ENCODE measurements at places on chromosomes 2 and 18.
A peak's percentile ranks its signal among the peaks of the same experiment; 100 is the strongest.

DNA sequence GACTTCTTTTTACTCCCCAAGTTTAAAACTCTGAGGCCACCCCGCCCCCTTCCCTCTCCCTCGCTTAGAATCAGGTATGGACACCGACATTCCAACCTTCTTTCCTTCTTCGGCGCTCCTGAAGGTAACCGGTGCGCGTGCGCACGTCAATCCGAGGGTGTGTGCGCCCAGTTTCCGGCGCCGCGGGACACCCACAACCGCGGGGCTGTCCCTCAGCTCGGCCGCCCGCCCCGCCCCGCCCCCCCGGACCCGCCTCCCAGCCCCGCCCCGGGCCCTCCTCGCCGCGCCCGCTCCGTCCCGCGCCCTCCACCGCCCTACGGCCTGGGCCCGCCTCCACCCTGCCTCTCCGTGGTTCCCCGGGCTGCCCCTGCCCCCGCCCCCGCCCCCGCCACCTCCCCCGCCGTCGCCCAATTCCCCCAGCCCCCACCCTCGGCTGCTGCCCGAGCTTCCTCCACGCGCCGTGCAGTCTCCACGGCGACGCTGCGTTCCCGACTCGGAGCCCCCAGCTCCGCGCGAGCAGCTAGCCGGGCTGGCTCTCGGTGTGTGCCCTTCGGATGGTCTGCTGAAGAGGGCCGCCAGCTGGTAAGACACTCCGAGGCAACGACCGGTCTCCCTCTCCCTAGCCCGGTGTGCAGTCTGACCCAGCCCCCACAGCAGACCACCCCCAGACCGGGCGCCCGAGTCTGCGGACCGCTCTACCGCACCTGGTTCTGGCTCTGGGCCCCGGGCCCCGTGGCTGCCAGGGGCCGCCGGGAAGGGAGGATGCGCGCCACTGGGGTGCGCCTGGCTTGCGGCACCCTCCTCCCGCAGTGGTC is 635 bp downstream of the ERICH2 start:
- peak; percentile 79 for DNase-seq

GRCh38 chr2:108315444-108315934 is 26.8 kb downstream of the SULT1C2 start:
- DNase-seq, result no peak

DNA sequence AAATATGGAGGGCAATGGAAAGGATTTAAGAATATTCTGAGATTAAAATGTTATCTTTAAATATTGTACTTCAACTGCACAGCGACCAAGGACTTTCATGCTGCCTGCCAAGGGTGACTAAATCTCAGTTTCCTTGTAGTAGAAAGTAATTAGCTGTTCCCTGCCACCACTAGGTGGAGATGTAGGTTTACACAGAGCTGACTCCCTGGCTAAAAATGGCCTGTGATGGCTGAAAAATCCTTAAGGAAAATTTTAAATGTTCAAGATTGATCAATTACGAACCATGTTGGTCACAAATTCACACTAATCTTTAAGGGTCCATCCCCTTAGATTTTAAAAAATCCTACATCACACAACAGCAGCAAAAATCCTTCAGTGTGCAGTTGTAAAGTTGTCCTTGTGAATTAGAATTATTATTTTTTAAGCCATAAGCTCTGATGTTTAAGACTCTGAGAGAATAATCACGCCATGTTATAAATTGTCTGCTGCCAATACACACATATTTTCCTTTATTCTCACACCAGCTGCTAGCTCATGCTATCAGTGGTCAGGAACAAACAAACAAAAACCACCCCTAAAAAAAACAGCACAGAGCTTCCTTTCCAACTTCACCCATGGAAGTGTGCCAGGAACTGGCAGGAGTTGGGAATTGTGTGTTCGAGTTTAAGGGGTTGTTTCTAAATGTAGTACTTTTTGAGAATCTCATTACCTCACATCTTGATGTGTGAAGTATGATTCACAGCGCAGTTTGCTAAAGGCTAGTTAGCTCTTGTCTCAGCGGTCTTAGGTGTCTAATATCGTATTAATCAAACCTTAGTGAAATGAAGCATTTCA is 399.8 kb downstream of the TMEM182 start:
- peak; percentile 40 for DNase-seq

DNA sequence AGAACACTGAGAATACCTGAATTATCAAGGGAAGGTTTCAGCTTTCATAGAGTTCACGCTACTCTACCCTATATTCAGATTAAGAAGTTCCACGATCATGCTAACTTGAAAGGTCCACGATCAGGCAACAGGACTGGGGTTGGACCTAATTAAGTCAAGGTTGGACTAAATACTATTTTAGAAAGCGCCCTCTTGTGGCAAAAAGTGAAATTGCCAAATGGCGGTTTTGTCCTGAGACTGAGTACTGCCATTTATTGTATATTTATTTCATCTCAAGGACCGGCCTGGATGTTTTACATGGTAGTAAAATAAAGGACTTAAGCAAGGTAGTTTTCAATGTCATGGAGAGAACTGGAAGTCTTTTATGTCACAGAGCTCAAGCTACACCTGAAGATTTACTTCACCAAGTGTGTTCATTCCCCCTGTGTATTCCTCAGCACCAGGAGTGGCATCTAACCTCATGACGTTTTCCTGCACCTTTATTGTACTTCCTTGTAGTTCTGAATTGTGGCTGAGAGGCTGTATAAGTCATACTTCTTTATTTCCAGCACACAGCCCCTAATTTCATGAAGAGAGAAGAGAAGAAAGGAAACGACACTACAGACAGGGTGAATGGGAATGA is 56.8 kb downstream of the SRD5A2 start:
- DNase-seq, result peak; percentile 69

DNA sequence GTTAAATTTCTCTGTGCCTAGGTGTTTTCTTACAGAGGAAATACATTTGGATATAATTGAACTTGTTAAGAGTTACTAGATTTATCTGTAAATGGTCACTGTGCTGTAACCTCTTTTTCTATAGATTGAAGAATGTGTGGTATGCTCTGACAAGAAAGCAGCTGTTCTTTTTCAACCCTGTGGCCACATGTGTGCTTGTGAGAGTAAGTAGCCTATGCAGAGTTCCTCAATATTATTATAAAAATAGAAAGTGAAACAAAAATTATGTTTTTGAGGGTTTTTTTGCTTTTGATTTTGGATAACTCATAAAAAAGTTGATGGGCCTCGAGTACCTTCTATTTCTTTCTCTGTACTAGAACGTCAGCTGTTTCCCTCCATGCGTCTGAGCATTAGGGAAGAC is 112.4 kb downstream of the MIB1 start:
- no peak for DNase-seq

GRCh38 chr2:54161660-54162424 is 46.4 kb downstream of the ACYP2 start:
- DNase-seq, result no peak

- DNase-seq, result no peak
These were observed 95.3 kb upstream of the ID2 start for GRCh38 chr2:8586457-8587051.

GRCh38 chr2:30958918-30959265 is 151.6 kb upstream of the CAPN13 start:
- no peak for DNase-seq

GRCh38 chr2:6927186-6927585 is 10.0 kb downstream of the RNF144A start:
- no peak for DNase-seq

GRCh38 chr2:16386031-16386430 is 279.6 kb downstream of the CYRIA start:
- DNase-seq, result no peak

GRCh38 chr2:173079973-173080860 is 4.6 kb downstream of the MAP3K20 start:
- no peak for DNase-seq

GRCh38 chr18:72826736-72827135 is 41.1 kb downstream of the NETO1 start:
- DNase-seq, result no peak

DNA sequence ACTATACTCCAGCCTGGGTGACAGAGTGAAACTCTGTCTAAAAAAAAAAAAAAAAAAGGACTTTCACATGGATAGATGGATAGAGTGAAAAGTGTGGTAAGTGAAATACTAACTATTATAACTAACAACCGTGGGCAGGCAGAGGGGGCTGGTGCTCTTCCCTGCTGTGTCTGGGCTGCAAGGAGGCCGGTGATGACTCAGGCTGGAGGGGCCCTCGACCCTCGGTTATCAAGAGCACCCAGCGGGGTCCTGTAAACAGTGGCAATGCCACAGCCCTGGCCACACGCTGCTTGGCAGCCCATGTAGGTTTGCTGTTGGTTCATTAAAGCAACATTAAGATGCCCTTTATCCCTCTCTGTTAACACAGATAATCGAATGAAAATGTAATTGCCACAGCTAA is 184.8 kb upstream of the RAB12 start:
- no peak for DNase-seq

DNA sequence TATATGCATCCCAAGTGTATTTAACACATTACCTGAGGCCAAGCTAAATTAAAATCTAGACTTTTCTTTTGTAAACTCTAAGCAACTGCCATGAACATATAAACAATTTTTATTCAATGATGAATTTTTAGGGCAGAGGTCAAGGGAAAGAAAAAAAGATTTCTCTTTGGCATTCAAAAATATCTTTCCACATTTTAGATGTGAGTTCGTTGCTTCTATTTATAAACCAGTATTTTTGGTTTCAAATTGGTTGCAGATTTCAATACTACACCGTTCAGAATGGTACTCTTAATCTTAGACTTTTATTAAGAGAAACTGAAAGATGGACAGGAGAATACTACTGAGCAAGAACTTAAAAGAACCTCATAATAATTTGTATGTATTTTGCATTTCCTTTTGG is 293.6 kb upstream of the CCDC68 start:
- no peak for DNase-seq

GRCh38 chr2:44778671-44779476 is 162.6 kb upstream of the SIX3 start:
- DNase-seq, result peak; percentile 16
